Right forelimb (tissue), 1 donor: ENCODE measurements at places on chromosomes 11 and 22.

GRCh38 chr22:18119409-18120110, 9.0 kb downstream of the TUBA8 start:
- DNase-seq = no peak

DNA sequence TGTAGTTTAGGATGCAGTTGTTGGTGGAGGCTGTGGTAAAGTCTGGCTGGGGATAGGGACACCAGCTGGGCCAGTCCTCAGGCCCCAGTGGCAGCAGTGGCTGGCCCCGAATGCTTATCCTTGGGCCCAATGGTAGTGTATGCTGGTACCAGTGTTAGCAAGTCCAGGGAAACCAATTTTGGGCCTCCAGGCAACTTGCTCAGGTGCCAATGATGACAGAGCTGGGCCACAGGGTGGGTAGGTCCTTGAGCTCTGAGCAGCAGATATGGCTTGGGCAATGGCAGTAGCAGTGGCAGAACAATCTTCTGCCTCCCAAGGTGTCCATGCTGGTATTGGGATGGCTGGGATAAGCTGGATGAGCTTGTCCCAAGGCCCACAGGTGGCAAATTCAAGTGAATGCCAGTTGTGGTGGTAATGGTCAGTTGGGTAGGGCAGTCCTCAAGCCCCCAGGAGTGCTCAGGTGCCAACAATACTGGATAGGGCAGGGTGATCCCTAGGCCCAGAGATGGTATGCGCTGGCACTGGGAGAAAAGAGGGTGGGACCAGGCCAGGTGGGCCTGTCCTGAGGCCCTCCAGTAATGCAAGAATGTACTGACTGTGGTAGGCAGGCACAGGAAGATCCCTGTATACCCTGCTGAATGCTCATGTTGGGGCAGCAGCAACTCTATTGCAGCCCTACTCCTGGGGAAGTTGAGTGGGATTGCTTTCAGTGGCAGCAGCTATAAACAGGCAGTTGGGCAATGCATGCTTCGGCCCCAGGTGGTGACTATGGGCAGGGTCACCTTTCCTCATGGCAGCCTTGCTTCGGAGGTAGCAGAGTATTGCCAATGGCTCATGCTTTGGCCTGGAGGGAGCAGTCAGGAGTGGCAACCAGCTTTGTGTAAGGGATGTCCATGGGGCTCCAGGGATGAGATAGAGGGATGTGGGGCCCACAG, 54.7 kb downstream of the KCNQ1OT1 start:
- DNase-seq = no peak

DNA sequence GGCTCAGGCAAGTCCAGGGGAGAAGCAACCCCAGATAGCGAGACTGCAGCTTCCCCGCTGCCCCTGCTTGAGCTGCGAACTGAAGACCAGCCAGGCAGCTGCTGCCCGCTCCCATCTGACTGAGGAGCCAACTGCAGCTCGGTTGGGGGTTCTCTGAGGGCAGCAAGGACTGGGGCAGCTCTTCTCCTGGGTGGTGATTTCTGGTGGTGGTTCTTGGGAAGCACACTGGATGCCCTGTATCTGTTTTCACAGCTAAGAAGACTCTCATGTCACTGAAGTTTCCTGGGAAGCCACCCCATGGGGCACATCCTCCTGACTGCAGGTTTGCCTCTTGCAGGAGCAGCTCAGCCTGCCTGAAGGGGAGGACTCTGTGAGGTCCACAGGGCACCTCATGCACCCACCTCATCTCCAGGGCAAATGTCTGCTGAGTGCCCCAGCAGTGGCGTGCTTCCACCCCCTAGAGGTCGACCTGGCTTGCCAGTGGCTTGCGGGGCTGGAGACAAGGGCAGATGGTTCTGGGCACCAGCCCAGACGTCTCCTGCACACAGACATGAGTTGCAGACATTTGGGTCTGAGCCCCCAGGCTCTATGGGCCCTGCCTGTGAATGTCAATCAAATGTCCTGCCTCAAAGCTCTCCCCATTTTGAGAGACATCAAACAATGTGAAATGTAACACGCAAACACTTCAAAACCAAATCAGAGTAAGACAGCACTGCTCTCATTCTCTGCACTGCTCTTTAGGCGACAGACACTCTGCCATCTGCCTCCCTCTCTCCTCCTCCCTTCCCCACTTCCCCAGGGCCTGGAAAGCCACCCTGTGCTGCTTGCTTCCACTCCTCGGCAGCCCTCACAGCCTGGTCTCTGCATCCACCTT, 800.9 kb downstream of the BRD1 start:
- no peak for DNase-seq

- no peak for DNase-seq
Observed at GRCh38 chr22:39712751-39713525, 142.4 kb downstream of the CACNA1I start.

DNA sequence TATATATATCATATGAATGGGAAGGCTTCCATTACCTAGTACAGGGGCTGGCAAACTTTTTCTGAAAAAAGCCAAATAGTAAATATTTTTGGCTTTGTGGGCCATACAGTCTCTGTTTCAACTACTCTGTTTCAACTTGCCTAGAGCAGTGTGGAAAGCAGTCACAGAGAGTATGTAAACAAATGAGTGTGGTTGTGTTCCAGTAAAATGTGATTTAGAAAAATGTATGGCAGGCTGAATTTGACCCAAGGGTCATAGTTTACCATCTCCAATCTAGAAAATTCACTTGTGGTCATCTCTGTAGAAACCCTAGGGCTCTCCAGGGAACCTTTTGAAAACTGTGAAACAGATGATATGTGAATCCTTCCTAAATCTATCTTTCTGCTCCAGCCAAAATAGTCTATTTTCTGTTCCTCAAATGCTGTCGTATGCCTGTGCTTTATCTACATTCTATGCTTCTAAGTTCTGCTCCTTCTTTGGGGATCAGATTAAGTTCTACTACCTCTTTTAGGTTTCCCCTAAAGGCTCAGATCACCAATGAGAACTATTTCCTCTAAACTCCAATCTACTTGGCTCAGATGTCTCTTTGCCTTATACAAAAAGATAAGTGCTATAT, 356.2 kb downstream of the METTL15 start:
- no peak for DNase-seq

- DNase-seq = no peak
Observed at GRCh38 chr11:93743291-93743690, 1.8 kb downstream of the C11orf54 start.

DNA sequence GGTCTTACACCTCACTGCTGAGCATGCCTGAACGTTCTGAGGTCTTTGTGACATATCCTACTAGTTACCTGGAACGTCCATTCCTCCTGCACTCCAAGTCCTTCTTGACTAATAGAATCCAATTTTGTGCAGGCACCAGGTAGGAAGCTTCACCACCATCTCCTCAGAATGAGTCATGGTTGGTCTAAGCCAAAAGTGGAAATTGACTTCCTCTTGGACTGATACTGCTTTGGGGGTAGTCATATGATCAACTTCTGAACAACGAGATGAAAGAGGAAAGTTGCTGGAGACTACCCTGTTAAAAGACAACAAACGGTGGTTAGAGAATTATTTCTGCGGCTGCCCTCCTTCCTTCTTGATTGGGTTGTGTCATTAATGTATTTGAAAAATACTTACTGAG, 374.2 kb upstream of the LARGE1 start:
- no peak for DNase-seq

- no peak for DNase-seq
Observed at GRCh38 chr11:134466610-134467567, 54.8 kb upstream of the B3GAT1 start.

DNA sequence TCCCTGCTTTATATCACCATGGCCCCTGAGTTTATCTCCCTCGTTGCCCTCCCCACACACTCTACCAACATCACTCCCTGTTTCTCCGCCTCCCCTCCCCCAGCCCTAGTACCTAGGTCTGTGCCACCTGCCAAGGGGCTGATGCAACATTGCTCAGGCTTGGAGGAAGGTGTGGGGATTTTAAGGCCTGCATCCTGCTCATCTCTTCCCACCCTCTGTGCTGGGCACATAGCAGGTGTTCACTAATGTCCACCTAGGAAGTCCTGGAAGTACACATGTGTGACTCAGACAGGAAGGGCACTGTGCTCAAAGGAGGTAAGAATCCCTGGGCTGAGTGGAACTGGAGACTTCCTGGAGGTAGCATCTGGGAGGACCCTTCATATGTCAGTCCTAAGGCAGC, 37.0 kb downstream of the PDE2A start:
- DNase-seq = no peak

- peak; percentile 39 for DNase-seq
Observed at GRCh38 chr11:71284525-71285092, 32.2 kb upstream of the SHANK2 start.

GRCh38 chr11:122033193-122033592, 82.8 kb downstream of the BLID start:
- no peak for DNase-seq

GRCh38 chr22:36470162-36470993, 11.1 kb downstream of the TXN2 start:
- peak; percentile 89 for DNase-seq

DNA sequence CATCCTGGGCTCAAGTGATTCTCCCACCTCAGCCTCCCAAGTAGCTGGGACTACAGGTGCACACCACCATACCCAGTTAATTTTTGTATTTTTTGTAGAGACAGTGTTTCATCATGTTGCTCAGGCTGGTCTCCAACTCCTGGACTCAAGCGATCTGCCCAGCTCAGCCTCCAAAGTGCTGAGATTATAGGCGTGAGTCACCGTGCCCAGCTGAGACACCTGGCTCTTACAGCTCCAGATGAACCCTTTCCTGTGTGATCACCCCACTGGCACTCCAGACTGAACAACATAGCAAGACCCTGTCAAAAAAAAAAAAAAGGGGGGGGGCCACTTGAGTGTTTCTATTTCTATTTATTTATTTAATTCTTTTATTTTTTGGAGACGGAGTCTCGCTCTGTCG, 1.0 kb upstream of the ADSL start:
- DNase-seq = no peak

- no peak for DNase-seq
Observed at GRCh38 chr11:74162681-74163467, 7.9 kb downstream of the C2CD3 start.

- no peak for DNase-seq
Observed at GRCh38 chr11:11732116-11732515, 109.7 kb upstream of the USP47 start.

DNA sequence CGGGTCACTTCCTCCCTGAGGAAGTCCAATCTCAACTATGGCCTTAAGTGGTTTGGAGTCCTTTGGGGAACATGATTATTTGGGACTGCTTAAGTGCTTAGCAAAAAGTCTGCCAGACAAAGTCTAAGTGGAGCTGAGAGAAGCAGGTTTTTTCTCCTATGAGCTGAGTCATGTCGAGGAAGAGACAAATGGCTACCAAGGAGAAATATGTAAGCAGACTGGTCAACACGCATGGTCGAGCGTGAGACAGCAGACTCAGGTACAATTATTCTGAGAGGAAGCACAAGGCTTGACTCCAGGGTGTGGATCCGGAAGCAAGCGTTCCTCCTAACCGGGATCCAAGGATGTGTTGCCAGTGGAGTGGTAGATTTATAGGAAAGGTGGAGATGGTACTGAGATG, 30.6 kb downstream of the UBASH3B start:
- DNase-seq = no peak

DNA sequence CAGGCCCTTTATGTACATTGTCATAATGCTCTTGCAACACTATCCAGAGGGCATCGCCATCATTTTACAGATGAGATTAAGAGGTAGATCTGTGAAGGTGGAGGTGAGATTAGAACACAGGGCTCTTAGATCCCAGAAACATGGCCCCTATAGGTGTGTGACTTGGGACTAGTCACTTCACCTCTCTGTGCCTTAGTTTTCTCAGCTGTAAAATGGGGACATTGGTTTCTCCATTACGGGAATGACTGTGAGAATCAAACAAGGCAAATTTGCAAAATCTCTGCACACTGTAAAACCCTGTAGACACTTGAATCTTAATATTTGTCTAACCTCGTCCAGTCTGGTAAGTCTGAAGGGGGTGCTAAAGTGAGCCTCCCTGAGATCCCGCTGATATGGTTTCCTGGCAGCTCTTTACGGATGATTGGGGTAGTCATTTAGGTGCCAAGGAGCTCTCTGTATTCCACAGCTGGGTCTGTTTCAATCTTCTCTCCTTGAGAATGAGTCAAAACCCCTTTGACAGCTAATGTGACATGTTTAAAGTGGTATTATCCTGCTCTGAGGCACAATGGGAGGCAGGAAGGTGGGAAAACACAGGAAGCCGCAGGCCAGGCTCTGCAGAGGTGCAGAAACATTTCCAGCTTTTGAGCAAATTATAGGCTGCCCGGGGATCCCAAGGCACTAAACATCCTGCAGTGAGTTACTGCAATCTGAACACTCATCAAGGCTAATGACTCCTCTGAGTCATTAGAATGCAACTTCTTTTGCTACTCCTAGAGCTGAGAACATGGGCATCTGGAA, 140.8 kb downstream of the CCDC81 start:
- DNase-seq = no peak

- DNase-seq = peak; percentile 49
Observed at GRCh38 chr11:84720706-84721402, 906.3 kb downstream of the DLG2 start.

DNA sequence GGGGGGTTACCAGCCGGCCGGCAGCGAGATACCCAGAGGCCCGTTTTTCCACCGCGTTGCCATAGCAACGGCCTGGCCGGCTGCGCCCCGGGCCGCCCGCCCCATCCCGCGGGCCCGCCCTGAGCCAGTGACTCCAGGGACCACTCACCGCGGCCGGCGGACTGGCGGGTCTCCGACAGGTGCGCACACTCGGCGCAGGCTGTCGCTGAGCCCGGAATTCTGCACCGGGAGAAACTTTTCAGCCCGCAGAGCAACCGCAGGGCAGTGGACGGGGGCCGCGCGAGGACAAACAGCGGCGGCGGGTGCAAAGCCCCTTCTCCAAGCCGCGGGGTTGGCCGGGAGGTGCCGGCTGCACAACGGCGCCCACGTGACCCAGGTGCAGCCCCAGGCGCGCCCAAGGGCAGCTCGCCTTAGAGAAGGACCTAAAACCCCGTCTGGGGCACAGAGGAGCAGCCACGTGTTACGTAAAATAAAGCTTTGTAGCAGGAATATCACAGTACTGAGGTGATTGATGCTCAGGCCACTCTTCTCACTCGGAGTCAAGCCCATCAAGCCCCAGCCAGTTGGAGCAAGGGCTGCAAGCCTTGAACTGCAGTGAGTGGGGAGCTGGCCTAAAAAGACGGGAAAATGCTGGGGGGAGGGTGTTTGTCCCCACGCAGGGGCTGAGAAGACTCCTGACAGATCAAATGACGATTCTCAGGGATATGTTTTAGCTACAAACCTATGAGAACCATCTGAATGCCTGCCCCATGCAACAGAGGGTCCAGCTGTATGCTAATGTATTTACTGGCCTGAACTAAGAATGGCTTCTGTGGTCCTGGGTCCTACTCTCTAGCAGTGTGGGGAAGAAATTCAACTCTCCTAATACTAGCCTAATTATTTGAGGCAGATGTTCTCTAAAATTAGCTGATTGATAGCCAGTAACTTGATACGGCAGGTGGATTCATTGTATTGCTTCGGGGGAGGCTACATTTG, at the start of gene STK33:
Gene STK33, minus strand, starts transcription at position 294 of the 975 bp plus-strand sequence. CDS start 119,323 bp downstream, outside the sequence.
- DNase-seq = peak; percentile 64

- DNase-seq = no peak
Observed at GRCh38 chr11:134371436-134372185, 39.8 kb downstream of the GLB1L2 start.

DNA sequence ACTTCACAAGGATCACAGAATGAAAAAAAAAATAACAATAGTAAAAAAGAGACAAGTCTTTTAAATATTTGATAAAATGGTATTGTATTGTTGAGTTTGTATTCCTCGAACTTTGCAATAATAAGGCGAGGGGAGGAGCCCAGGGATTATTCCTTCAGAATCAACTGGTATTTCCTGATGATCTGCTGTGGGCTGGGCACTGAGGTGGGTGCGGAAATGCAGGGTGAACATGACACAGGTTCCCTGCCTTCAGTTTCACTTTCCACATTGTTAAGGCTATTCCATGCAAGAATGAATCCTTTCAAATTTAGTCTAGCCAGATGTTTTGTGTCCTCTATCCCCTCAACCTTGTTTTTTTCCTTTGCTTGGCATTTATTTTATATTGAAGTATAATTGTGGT, 2.1 kb upstream of the EIF3M start:
- no peak for DNase-seq
